Endothelial cell (in vitro differentiated cells): ENCODE measurements at places on chromosomes 16 and 17.

- peak; percentile 45 for DNase-seq
Observed at GRCh38 chr16:17470908-17471718, at the start of gene XYLT1. Gene XYLT1 (minus strand): TSS chr16:17470960. CDS start chr16:17470796, 164 bp downstream.

- DNase-seq = no peak
Observed at GRCh38 chr16:79698341-79698753, 97.8 kb upstream of the MAF start.

DNA sequence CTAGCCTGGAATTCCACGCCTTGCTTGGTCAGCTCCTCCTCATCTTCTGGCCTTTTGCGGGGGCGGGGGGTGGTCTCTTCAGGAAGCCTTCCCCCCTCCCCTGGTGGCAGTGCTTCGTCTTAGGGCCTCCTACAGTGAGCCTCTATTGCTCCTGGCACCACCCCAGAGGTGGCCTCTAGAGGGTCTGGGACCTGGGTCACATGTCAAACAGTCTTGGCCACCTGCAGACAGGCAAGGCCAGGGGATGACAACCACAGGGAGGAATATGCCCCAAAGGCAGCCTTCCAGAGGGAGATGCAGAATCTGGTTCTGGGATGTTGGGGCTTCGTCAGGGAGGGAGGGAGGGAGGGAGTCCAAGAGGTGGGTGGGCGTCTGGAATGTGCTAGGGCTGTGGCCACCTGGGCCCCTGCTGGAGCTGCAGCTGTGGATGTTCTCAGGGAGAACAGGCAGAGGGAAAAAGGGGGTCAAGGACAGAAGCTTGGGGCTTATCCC is 50.6 kb downstream of the SMPD3 start:
- no peak for DNase-seq

- no peak for DNase-seq
Observed at GRCh38 chr16:66470556-66470955, 43.5 kb downstream of the BEAN1 start.

DNA sequence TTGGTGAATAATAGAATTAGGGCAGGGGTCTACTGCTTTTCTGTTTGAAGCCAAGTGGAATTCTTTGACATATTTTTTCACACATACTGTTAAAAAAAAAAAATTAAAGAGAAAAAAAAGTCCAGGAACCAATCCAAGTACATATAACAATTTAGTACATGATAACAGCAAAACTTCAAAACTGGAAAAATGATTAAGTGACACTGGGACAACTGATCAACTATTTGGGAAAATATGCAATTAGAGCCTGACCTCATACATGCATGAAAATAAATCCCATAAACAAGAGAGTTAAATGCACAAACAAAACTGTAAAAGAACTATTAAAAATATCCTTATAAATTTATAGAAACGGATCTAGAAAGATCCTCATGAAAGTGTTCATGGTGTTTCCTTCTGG is 27.7 kb downstream of the BRIP1 start:
- no peak for DNase-seq

DNA sequence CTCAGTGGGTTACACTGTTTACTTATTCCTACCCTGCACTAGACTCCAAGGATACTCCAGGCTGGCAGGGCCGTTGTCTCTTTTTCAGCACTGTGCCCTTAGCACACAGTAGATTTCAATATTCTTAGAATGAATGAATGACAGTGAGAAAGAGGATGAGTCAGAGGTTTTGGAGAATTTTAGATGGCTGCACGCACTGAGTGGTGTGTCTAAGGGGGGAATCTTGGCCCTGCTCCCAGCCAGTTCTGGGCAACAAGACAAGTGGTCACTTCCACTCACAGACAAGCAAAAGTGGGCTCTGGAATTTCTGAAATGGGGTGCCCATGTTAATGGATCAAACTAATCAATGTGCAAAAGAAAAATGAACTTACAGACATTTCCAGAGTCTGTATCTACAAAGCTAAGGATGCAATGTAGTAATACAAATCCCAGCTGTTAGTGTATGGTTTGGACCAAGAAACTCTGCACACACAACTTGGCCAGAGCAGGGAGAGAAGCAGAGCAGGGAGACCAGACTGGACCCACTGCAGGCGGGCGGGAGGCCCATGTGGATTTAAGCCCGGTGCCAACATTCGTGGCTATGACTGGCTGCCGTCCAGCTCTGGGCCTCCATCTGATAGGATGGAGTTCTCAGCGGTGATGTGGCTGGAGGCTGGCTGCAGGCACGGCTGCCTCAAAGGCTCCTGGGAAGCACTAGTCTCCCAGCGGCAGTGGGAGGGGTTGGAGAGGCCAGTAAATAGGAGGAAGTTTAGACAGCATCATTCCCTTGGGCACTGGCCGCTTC is 95.6 kb upstream of the CDYL2 start:
- no peak for DNase-seq

DNA sequence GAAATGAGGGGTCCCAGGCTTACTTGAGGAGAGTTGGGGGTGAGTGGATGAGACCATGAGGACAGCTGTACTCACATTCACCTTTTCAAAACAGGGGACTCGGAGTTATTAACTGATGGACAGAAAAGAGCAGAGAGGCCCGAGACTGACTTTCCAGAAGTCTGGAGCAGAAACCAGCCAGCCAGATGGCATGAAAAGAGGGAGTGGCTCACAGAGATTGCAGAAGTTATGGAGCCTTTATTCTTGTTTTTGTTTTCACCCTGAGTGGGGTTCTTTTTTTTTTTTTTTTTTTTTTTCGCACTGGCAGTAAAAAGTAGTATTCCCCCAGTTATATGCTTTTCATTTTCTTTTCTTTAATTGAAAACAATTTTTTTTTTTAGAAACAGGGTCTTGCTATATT is 18.9 kb downstream of the TVP23A start:
- no peak for DNase-seq

- peak; percentile 73 for DNase-seq
Observed at GRCh38 chr17:37770631-37771518, 26.0 kb upstream of the HNF1B start.

DNA sequence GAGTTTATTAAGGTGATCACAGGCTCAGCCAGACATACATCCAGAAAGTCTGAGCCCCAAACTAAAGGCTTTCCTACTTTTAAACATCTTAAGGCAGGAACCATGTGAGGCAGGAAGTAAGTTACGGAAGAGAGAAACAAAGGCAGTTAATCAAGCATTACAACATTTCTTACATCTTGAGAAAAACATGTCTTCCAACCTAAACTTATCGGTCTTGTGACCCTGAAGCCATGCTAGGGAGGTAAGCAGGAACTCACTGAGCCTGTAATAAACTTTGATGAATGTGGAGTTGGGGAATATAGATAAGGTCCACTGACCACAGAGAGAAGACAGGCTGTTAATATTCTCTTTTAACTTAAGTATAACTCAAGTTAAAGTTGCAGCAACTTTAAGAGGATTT is 3.5 kb upstream of the ACSM3 start:
- DNase-seq = no peak

DNA sequence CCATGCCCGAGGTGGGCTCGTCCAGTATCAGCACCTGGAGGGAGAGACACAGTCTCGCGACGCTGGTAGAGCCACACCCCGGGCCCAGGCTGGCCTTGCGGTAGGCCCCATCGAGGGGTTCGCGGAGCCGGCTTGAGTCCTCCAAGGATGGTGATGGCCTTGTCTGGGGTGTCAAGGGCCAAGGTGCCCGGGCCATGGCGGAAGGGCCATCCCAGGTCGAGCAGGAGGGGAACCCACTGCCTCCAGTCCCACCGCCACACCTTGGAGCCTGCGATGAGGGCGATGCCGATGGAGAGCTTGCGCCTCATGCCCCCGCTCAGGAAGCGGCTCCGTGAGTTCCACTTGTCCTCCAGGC is 29.6 kb upstream of the RNPS1 start:
- no peak for DNase-seq

GRCh38 chr16:16817196-16817595 is 438.3 kb downstream of the NPIPA7 start:
- no peak for DNase-seq

GRCh38 chr17:3594051-3594800 is 15.0 kb downstream of the TRPV1 start:
- no peak for DNase-seq

- DNase-seq = no peak
Observed at GRCh38 chr16:50311134-50311528, 44.8 kb downstream of the ADCY7 start.

- DNase-seq = no peak
Observed at GRCh38 chr16:72857834-72858664, 189.9 kb downstream of the ZFHX3 start.

DNA sequence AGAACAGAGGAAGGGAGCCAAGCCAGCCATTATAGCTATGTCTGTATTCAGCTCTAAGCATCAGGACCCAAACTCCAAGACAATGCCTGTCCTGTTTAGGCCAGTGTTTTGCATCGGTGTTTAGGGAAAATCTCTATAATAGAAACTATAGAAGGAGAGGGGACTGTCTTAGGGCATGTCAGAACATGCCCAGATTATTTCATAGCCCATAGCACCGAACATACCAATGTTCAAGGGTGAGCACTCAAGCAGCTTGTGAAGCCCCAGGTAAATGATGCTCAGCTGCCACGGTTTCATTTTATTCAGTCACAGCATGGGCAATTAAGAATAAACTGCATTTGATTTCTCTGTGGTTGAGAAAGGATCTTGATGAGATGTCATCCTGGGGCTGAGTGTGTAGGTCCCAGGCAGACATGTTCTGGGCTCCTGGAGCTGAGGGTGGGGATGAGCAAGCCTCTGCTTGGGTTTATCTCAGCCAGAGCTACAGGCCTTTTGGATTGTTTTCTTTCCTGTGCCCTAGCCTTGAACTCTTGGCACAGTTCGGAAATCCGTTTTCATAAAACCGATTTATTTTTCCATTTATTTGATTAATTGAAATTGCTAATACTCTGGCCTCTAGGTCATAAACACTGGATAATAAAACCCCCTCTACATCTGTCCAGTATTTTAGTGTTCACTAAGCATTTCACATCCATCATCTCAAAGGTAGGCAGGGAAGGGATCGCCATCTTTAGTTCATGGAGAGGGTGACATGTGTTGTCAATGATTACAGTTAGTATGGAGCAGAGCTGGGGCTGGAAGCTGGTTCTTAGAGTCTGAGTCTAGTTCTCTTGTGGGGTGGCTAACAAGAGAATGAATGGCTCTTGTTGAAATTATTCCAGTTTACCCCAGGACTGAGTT is 290.7 kb upstream of the ASIC2 start:
- no peak for DNase-seq

- DNase-seq = no peak
Observed at GRCh38 chr17:71548540-71549190, 572.2 kb upstream of the SOX9 start.

GRCh38 chr16:23836078-23836403 is 258 bp downstream of the PRKCB start:
- DNase-seq = no peak

- no peak for DNase-seq
Observed at GRCh38 chr16:72811188-72811720, 236.7 kb downstream of the ZFHX3 start.

DNA sequence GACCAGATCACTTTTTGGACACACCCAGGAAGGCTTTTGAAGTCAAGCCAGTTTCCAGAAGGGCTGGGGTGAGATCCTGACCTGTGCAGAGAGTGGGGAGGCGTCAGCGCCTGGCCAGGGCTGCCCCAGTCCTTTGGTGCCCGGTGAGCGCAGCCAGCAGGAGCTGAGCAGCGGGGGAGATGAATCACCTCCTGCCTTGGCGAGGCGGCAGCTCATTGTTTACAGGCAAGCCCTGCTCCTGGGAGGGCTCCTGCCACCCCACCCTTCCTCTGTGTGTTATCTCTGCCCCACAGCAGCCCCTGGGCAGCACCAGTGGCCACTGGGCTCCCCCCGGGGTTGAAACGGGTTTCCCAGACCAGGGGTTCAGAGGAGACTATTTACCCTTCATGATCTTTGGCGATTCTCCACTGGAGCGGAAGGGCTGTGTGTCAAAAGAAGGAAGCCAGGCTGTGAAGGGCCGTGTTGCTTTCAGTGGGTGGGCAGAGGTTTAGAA is 14.1 kb upstream of the ITGB4 start:
- DNase-seq = no peak

- peak; percentile 82 for DNase-seq
Observed at GRCh38 chr16:8660841-8661301, 13.5 kb upstream of the ABAT start.

DNA sequence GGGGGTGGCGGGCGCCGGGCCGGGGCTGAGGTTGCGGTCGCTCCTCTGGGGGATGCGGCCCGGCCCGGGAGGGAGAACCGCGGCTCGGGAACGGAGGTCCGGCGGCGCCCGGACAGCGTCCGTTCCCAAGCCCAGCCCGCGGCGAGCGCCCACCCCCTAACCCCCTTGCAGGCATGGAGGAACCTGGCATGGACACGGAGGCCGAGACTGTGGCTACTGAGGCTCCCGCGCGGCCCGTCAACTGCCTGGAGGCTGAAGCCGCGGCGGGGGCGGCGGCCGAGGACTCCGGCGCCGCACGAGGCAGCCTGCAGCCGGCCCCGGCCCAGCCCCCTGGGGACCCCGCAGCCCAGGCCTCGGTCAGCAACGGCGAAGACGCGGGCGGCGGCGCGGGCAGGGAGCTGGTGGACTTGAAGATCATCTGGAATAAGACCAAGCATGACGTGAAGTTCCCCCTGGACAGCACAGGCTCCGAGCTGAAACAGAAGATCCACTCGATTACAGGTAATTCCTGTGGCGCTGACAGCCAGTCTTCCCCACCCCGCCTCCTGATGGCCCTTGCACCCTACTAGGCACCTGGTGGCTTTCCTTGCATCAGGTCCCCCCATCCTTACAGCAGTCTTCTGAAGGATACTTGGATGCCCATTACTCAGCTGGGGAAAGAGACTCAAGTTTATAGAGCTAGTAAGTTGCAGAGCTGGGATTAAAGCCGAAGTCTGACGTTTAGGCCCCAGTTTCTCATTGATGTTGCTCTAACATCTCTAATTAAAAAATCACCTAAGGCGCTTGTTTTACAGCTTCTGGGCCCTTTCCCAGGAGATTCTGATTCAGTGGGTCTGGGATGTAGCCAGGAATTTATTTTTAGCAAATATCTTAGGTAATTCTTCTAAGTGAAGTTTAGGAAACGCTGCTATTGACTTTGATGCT is 514 bp downstream of the UBFD1 start:
- DNase-seq = peak; percentile 52

- no peak for DNase-seq
Observed at GRCh38 chr17:28407130-28407973, 1.3 kb upstream of the SLC46A1 start.

DNA sequence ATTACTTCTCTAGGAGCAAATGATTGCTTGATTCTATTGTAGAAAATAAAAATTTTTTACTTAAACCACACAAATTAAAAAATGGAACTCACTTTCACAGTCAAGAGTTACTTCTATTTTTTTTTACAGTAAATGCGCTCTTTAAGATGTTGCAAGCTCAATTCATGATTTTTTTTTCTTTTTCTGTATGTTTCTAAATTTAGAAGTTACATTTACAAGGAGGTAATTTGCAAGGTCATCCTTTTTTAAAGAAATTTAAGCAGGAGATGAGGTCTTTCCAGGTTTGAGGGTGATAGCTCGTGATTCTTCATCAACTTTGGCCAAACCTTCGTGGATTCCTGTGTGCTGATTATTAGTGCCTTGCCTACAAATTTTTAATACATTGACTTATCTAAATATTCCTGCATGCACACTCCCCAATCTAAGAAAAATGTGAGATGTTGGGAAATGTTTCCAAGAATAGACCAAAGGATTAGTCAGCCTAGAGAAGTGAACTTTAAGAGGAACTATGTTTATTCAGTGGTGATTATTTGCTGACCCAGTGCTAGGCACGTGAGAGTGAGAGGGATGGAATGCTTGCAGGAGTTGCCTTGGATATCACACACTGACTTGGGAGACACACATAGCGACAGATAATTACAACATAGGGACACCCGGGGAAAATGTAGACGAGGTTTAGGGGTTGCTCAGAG is 429.8 kb downstream of the MAF start:
- no peak for DNase-seq

- peak; percentile 71 for DNase-seq
Observed at GRCh38 chr17:8120520-8121406, 2.4 kb upstream of the ALOXE3 start.
